SJSA1 (cell line): ENCODE measurements at places on chromosomes 4 and X. TPM values are rescaled to one million over a fixed set of nuclear protein-coding genes. Genes with fewer than 3 reads are reported as not detected.

DNA sequence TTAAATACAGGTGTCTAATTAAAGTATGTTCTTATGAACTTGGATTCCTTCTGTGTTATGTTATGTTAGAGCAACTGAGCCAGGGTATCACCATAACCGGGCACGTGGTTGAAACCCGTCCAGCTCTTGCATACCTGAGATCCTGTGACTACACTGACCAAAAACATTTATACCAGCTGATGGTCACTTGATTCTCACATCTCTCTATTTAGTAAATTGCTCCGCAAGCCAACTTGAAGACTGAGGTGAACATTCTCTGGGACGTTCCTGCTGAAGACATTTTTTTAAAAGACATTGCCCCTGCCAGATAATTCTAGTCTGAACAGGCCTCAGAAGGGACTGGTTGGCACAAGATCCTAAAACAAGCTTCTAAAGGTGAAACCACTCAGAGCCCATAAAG, 550.0 kb upstream of the DIPK2B start:
- H3K4me1 ChIP-seq: peaks cover 49% of the 10 kb centered on the region
- H3K4me3 ChIP-seq: no peak overlapping the region

Gene MAGEA9B
- total RNA-seq: not detected in 2 replicates

Gene TLR2
- not detected in 2 replicates for total RNA-seq

DNA sequence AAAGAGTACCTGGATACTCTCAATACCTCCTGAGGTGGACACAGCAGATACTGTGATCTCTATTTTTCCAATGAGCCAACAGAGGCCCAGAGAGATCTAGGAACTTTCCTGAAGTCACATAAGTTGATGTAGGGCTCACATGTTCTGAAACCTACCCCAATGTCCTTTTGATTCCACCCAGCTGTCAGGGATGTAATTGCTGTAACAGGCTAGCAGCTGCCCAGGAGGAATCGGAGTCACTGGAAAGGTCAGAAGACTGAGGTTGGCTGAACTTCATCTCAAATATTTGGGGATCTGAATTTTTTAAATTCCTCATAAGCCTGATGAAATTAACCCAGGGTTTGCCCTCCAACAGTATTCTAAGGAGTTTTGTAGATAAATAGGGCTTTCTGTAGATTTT, 52.5 kb upstream of the PROM1 start:
- DNase-seq: no peak
- H3K27ac ChIP-seq: no peak overlapping the region
- H3K4me1 ChIP-seq: peaks cover 8% of the 10 kb centered on the region; the same call in 1 of the 2 replicates
- no peak overlapping the region for H3K4me3 ChIP-seq
- no peaks in the 10 kb centered on the region for H3K36me3 ChIP-seq

- H3K4me3 ChIP-seq: no peak overlapping the region
- no peaks in the 10 kb centered on the region for H3K4me1 ChIP-seq
- H3K36me3 ChIP-seq: no peaks in the 10 kb centered on the region
- no peak overlapping the region for H3K27ac ChIP-seq
Observed at GRCh38 chr4:134327274-134328122, 125.9 kb upstream of the PABPC4L start.

GRCh38 chr4:137641544-137641943, 109.2 kb upstream of the PCDH18 start:
- H3K27me3 ChIP-seq: no peaks in the 10 kb centered on the region
- H3K4me1 ChIP-seq: peaks cover 10% of the 10 kb centered on the region
- DNase-seq: no peak
- H3K36me3 ChIP-seq: no peaks in the 10 kb centered on the region
- no peak overlapping the region for H3K4me3 ChIP-seq

DNA sequence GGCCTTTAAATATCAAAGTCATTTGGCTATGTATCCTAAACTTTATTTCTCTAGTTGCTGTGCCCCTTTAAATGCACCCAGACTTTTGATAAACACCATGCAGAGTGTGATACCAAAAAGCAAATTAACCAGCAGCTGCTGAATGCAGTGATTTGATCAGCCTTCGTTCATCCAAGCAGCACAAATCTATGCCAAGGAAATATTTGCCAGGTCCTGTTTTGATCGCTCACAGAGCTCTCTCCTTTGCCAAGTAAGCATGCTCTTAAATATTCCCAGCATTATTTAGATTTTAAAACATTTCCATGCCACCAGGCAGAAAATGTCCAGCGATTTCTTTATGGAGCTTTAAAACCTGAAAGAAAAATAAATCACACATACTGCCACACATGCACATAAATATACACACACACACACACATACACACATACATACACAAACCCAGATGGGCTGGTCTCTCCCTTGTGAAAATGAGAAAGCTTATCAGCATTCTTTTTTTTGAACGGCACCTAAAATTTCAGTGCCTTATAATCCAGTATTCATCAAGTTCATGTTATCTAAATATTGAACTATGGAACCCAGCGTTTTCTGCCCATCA, 35.7 kb downstream of the BTC start:
- H3K27me3 ChIP-seq: no peaks in the 10 kb centered on the region
- no peaks in the 10 kb centered on the region for H3K4me1 ChIP-seq
- H3K4me3 ChIP-seq: no peak overlapping the region
- no peaks in the 10 kb centered on the region for H3K36me3 ChIP-seq
- no peak overlapping the region for H3K27ac ChIP-seq

DNA sequence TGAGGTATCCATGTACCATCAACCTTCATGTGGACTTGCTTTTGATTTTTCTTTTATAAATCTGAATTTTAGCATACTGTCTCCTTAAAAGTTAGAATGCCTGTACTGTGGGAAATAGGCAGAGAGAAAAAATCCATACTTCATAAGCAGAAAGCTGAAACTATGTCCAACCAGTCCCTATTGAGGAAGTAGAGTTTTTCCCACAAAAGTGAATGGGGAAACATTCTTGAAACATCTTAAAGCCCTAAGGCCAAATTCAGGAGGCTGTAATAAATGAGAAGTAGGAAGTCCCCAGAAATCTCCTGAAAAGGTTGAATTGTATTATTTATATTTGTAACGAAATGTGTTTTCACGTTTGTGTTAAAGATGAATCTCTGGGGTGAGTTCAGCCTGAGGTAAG, 56.3 kb downstream of the ENOX2 start:
- no peaks in the 10 kb centered on the region for H3K27me3 ChIP-seq
- H3K4me1 ChIP-seq: no peaks in the 10 kb centered on the region
- H3K36me3 ChIP-seq: no peaks in the 10 kb centered on the region
- H3K27ac ChIP-seq: no peak overlapping the region

Gene DGKK
- not detected in 2 replicates for total RNA-seq

DNA sequence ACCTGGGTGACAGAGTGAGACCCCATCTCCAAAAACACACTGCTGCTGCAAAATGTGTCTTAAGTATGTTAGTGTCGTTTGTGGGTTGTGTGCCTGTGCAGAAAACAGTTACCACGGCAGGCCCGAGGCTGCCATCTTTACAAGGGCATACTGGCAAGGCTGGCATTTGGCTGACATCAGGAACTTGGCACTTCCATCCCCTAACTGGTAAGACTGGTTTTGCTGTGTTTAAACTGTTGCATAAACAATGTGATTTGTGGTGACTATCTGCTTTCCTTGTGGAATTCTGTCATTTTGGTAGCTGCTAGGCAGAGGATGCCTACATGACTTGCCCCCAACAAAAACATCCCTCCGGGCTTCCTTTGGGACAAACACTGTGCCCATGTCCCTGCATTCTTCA, 12.3 kb downstream of the LRP2BP start:
- no peaks in the 10 kb centered on the region for H3K36me3 ChIP-seq
- DNase-seq: no peak
- no peak overlapping the region for H3K4me3 ChIP-seq
- H3K27ac ChIP-seq: no peak overlapping the region

GRCh38 chr4:98648602-98649001, 9.8 kb downstream of the TSPAN5 start:
- no peak overlapping the region for H3K27ac ChIP-seq
- no peaks in the 10 kb centered on the region for H3K27me3 ChIP-seq
- peaks cover 11% of the 10 kb centered on the region for H3K4me1 ChIP-seq
- H3K36me3 ChIP-seq: no peaks in the 10 kb centered on the region
- no peak overlapping the region for H3K4me3 ChIP-seq

GRCh38 chrX:3142259-3143042, 101.2 kb downstream of the ARSF start:
- no peak overlapping the region for H3K27ac ChIP-seq
- H3K4me3 ChIP-seq: no peak overlapping the region
- H3K27me3 ChIP-seq: no peaks in the 10 kb centered on the region
- H3K36me3 ChIP-seq: no peaks in the 10 kb centered on the region

Gene TSR2
- 17.9 and 35.2 TPM in 2 replicates for total RNA-seq

DNA sequence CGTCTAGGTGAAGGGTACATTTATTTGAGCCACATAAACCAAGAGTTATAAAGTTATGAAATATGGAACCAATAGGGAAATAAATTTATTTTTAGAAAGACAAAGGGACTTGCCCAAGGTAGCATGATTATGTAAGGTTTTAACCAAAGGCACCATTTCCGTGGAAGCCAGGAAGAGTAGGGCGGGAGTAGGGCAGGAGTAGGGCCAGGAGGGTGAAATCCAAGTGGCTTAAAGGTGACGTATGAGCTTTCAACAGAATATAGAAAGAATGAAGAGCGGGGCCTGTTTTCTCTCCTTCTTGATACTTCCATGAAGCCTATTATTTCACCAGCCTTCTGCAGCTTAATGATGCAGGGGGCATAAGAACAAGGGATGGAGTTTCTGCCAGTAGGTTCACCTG, 91.7 kb upstream of the PNPLA4 start:
- no peak overlapping the region for H3K27ac ChIP-seq
- H3K4me3 ChIP-seq: no peak overlapping the region
- H3K27me3 ChIP-seq: no peaks in the 10 kb centered on the region

Gene INTU
- 2.2 and 4.4 TPM in 2 replicates for total RNA-seq

DNA sequence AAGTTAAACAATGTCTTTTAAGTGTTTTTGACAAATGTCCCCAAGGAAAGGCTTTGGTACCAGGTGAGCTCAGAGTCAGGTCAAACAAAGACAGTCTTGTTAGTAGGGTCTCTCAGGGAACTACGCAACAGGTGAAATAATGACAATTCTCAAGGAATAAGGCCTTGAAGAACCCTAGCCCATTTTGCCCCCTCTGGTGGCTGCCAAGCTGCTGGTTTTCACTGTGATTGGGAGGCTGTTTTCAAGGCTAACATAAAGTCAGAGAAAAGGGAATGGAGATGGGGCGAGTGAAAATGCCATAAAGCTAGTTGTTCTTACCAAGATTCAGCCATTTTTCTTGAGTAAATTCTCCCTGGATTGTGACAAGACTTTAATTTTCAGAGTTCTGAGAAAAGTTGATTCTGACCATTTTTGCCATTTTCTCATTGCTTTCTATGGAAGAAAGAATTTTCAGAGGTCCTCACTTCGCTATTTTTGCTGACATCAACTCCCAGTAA, 58.7 kb downstream of the RWDD4 start:
- H3K27me3 ChIP-seq: no peaks in the 10 kb centered on the region
- H3K36me3 ChIP-seq: no peaks in the 10 kb centered on the region
- H3K27ac ChIP-seq: no peak overlapping the region
- H3K4me1 ChIP-seq: no peaks in the 10 kb centered on the region
- DNase-seq: no peak
- no peak overlapping the region for H3K4me3 ChIP-seq

DNA sequence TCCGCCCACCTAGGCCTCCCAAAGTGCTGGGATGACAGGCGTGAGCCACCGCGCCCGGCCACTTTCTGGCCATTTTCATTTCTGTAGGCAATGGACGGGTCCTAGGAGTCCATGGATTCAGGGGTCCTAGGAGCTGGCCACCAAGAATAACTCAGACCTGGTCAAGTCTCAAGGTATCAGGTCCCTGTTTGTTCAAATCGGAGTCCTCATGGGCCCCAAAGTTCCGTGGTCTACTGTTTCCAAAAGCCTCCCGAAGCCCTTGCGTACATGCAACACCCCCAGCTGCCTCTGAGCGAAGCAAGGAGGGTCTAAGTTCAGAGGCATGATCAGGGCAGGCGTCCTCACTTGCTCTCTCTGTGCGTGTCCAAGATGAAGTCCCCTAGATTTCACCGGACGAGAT, 30.1 kb downstream of the P2RY8 start:
- no peaks in the 10 kb centered on the region for H3K4me1 ChIP-seq
- no peak overlapping the region for H3K27ac ChIP-seq
- DNase-seq: no peak
- H3K27me3 ChIP-seq: no peaks in the 10 kb centered on the region
- no peaks in the 10 kb centered on the region for H3K36me3 ChIP-seq

Gene S100G
- total RNA-seq: not detected in 2 replicates

Gene TMEM47
- 46.1 and 59.6 TPM in 2 replicates for total RNA-seq

Gene VCX3A
- total RNA-seq: not detected in 2 replicates

DNA sequence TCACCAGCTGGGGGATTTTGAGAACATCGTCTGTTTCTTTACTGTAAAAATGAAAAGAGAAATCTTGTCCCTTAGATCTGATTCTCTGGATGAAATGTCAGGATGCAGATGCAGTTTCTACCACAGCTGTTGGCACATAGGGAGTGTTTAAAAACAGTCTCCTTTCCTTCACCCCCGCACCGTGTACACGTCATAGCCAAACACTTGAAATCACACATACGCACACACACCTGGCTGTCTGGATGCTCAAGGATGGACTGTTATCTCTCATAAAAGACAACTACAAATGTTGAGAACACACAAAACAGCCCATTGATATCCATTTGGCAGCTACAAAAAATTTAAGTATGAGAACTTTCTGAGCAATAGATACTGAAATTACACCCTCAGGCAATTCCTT, 275.8 kb upstream of the CLNK start:
- H3K4me3 ChIP-seq: no peak overlapping the region
- no peaks in the 10 kb centered on the region for H3K36me3 ChIP-seq
- no peaks in the 10 kb centered on the region for H3K27me3 ChIP-seq
- DNase-seq: no peak

Gene ZNF827
- 4.3 and 9.2 TPM in 2 replicates for total RNA-seq

DNA sequence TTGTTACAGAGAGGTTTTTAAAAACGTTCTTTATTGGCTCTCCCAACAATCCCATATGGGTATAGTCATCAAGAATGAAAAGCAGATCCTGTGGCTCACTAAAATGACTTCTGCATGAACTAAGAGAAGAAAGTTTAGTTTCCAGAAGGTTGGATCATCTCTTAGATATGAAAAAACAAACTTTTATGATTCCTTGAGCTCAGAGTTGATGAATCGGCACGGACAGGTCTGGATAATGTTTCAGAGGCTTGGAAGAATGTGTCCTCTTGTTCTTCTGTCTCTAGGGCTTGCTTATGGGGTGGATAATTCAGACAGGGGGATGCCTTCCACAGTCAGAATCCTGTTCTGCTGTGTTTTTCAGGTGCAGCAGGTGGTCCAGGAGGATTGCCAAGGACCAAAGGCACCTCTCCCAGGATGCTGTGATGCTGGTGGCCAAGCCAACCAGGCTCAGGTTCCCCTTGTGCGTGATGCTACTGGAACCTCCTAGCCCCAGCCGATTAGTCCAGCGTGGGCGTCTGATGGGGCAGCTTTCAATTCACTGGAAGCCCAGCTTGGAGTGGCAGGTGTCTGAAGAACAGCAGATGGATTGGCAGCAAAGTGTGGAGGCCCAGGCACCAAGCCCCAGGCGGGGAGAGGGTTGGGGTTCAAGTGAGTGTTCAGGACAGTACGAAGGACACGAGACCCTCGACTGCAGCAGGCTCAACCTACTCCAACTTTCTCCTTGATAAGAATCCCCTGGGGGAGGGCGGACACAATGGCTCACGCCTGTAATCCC, 30.3 kb downstream of the CCKAR start:
- H3K36me3 ChIP-seq: no peaks in the 10 kb centered on the region
- H3K27ac ChIP-seq: no peak overlapping the region
- no peaks in the 10 kb centered on the region for H3K27me3 ChIP-seq
- no peak overlapping the region for H3K4me3 ChIP-seq

- no peaks in the 10 kb centered on the region for H3K4me1 ChIP-seq
- H3K27me3 ChIP-seq: no peaks in the 10 kb centered on the region
- H3K4me3 ChIP-seq: no peak overlapping the region
- H3K36me3 ChIP-seq: no peaks in the 10 kb centered on the region
- no peak for DNase-seq
Observed at GRCh38 chr4:34183926-34184325, 2060.4 kb downstream of the ARAP2 start.
